Tibial nerve (tissue), 4 donors: ENCODE measurements at places on chromosomes 7 and 10. TPM values are rescaled to one million over a fixed set of nuclear protein-coding genes. Genes with fewer than 3 reads are reported as not detected.

DNA sequence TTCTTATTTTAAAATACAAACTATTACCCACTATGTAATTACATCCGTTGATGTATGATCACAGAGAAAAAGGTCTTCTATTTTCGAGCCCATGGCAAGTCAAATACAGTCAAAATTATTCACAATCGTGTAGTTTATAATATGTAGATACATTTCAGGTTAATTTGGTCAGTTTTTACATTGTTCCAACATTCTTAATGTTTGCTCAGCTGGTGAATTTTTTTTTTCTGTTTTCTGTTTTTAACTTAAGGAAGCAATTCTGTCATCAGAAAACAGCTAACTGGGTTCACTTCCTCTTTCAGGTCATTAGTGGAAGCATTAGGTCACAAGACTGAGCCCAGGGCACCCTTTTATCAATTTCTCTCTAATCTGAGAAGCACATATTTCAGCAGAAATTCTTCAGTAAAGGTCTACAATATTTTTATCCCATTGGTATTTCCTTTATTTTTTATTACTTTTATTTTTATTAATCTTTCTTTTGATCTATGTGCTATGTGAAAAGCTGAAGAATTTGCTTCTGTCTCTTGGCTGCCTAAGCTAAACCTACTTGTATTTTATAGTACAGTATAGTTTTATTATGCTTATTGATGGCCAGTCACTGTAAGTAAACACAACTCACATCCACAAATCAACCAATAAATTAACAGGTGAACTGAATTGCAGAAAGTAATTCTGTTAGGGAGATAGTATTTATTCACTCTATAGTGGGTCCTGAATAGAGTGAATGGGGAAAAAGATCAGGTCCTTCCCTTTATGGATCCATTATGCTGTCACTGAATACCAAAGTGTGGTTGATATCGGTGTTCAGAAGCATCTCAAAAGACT lies 84.6 kb downstream of the ICA1 start:
- no peak for DNase-seq

The ZCWPW1 gene
- total RNA-seq = 3.6 TPM

- DNase-seq = no peak
These were observed 185.7 kb downstream of the KCNMA1 start for GRCh38 chr10:77451886-77452285.

The MMD2 gene
- 0.63 TPM for total RNA-seq

DNA sequence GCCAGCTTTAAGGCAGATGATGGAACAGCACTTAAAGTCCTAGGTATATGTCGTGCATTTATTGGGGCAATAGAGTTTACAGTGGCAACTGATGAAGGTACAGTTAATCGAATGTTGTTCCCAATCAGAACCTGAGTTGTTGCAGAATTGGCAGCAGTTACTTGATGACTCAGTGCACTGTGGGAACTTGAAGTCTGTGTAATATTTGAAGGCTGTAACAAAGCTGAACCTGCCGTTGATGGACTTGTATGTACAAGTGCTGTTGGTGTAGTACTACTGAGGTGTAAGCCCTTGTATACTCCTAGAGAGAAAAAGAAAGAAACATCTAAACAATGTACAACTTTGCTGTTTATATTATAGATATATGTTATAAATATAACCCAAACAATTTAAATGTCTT lies 75.3 kb downstream of the EPC1 start:
- no peak for DNase-seq

DNA sequence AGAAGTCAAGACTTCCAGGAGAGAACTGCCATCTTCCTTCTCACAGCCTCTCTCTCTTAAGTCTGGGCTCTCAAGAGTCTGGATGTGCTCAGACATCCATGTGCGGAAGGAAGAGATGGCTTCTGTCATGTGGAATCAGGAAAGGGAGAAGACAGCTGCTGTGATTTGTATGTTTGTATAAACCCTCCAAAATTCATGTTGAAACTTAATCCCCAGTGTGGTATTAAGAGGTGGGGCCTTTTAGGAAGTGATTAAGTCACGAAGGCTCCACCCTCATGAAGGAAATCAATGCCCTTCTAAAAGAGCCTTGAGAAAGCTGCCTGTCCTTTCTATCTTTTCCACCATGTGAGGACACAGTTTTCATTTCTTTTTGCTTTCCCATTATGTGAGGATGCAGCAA lies 73.9 kb upstream of the PTN start:
- DNase-seq = no peak

DNA sequence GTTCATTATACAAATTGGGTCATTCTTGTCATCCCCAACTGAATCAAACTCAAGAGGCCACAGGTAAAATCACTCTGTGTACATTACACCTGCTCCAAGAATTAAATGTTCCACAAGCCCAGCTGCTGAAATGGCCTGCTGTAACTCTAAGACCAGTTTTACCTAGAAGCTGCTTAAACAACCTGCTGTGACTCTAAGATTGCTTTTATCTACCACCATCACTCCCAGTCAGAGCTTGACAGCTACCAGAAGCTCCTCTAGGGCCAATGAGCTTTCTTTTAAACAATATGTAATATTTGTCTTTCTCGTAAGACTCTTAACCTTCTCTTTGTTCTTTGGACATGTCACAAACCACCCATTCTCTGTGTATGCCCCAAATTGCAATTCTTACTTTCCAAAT lies 141.8 kb upstream of the LRGUK start:
- DNase-seq = no peak

DNA sequence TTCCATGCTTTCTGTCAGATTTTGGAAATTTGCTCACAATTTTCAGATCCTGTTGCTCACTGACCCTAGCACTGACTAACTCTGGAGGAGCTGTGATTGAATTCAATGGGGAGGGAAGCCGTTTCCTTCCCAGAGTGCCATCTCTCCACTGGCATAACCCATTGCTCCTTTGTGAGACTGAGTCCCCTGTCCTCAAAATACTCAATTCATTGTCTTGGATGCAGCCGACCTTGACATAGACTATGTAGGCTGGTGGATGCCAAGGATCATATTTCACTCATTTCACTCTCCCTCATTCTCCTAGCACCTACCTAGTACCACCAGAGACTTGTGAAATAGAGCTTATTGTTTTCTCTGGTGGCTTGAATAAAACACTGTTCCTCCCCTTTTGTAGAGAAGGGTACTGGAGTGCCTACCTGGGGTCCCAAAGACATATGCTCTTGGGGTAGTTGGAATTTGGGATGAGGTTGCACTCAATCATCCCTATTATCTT lies 511.3 kb upstream of the ZMIZ1 start:
- no peak for DNase-seq

DNA sequence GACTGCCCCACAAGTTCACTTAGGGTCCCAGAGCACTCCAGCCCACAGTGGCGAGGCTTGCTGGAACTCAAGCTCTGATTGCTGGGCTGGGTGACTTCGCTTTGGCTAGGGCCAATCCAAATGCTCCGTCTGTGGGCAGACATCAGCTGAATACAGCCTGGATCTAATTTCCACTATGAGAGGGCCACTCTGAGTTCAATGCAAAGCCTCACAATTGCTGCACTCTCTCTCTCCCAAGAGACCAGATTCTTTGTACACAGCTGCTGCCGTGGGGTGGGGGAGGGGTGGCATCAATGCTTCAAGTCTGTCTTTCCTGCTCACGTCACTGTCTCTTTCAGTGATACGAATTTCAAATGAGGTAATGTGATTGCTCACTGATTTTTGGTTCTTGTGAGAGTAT lies 47.3 kb upstream of the BPGM start:
- DNase-seq = no peak

- DNase-seq = no peak
These were observed 35.3 kb downstream of the SAMD8 start for GRCh38 chr10:75146780-75147179.
